ENCODE measurements at places on chromosomes 6 and 20. TPM values are rescaled to one million over a fixed set of nuclear protein-coding genes. Genes with fewer than 3 reads are reported as not detected.

The CD109 gene
- 0.18 TPM for total RNA-seq

The LCA5 gene
- total RNA-seq, result 2.2 TPM

GRCh38 chr20:59013959-59014608 lies 5.1 kb upstream of the TUBB1 start:
- DNase-seq, result no peak

- DNase-seq, result peak; percentile 43
These were observed 9.2 kb downstream of the TUBB2A start for GRCh38 chr6:3147914-3148757.

All from K562 (cell line).